DND-41 (cell line): ENCODE measurements at places on chromosomes 4 and X.

GRCh38 chrX:37487271-37487670, 84.2 kb upstream of the LANCL3 start:
- no peak for DNase-seq

GRCh38 chr4:38610521-38610920, 53.5 kb upstream of the KLF3 start:
- DNase-seq = no peak

- DNase-seq = no peak
Measured at GRCh38 chrX:68114573-68115129, 318.6 kb downstream of the OPHN1 start.

DNA sequence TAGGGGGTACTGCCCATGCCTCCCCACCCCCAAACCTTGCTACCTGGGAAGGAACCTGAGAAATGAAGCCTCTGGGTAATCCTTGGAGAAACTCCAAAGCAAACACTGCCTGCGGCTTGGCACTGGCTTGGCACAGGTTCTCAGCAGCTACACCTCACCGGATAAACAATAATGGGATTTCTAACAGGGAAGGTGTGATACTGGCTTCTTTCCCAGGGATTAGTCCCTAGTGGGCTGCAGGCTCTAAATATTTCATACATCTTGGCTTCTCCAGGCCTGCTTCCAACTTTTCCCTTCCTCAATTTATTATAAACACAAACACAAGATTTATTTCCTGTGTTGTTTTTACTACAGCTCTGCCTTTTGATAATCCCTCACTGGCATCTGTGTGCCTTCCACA, 12.5 kb downstream of the SEC24D start:
- no peak for DNase-seq

DNA sequence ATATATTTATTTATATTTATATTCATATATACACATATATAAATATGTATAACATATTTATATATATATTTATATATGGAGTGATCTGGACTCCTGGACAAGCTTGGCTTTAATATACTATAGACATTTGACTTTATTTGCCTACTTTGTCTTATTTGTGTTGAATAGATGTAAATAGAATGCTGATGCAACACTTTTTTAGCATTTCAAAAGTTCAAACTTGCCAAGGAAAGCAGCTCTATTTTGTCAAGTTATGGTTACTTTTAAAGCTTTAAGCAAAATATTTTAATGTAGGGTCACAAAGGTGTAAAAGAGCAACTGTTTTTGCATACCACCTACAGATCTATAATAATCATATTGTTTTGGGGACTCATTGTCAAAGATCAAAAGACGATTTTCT, 61.1 kb downstream of the FSTL5 start:
- no peak for DNase-seq
